NCI-H774 (cell line): ENCODE measurements at places on chromosomes 11 and 22.

DNA sequence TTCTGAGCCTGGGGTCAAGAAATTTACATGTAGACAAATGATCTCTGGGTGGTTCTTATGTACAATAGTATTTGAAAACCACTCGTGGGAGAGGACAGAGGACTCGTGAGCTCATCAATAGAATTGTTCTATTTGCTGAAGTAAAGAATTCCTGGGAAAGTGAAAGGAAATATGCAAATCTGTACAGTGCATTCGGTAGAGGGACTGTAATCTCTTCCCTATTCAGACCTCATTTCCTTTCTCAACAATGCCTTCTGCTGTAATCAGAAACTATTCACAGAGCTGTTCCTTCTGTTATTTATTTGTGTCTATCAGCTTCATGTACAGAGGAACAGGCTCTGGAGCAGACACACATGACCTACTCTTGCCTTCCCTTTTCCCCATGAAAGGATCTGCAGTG lies 709.4 kb upstream of the KIRREL3 start:
- DNase-seq: peak; percentile 29

DNA sequence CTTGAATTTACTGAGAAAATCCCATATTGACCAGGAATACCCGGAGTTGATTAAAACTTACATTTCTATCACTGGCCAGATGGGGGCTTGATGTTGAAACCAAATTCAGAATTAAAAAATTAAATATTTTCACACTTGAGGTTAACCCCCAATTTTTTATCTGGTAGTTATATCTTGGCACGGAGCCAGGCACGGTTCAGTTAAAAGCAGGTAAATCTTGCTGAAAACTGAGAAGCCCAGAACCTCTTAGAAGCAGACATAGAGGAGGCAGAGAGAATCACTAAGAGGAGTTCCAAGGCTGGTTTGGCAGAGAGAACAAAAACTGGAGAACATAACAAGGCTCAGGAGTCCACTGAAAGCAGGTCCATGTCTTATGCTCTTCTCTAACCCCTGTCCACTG lies 77.7 kb downstream of the USP35 start:
- no peak for DNase-seq

- DNase-seq: no peak
Observed at GRCh38 chr22:50641696-50642607, 14.0 kb upstream of the ARSA start.

- DNase-seq: no peak
Observed at GRCh38 chr22:20389288-20389687, 4.7 kb upstream of the ZNF74 start.

GRCh38 chr11:127028648-127029047 lies 28.1 kb upstream of the KIRREL3 start:
- DNase-seq: no peak

- DNase-seq: no peak
Observed at GRCh38 chr11:63850920-63851319, 12.0 kb downstream of the MARK2 start.

DNA sequence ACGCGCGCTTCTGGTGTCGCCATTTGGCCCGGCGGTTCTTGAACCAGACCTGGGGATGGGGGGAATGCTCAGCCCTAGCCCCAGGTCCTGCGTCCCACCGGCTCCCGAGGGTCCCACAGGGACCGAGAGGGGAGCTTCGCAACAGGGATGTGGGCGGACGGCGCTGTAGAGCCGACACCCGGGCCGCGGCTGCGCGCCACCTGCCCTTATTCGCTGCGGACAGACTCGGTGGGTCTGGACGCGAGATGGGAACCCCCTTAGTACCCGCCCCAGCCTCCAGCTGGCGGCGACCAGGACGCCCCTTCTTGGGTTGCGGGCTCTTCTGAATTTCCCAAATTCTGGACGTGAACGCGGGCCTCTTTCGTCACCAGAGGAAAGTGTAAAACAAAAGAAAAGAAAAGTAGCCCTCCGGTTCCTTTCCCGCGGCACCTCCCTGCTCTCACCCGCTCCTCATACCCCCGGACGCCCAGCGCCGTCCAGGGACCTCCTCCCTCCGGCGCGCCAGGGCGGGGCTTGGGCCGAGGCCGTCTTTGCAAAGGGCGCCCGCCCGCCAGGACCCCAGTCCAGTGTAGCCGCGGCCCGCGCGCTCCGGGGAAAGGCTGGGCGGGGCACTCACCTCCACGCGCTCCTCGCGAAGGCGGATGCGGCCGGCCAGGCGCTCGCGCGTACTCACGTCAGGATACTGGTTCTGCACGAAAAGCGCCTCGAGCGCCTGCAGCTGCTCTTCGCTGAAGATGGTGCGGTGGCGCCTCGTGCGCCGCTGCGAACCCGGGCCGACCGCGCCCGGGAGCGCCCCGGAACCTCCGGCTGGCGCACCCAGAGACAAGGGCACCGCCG lies 827 bp downstream of the GSC2 start:
- no peak for DNase-seq

DNA sequence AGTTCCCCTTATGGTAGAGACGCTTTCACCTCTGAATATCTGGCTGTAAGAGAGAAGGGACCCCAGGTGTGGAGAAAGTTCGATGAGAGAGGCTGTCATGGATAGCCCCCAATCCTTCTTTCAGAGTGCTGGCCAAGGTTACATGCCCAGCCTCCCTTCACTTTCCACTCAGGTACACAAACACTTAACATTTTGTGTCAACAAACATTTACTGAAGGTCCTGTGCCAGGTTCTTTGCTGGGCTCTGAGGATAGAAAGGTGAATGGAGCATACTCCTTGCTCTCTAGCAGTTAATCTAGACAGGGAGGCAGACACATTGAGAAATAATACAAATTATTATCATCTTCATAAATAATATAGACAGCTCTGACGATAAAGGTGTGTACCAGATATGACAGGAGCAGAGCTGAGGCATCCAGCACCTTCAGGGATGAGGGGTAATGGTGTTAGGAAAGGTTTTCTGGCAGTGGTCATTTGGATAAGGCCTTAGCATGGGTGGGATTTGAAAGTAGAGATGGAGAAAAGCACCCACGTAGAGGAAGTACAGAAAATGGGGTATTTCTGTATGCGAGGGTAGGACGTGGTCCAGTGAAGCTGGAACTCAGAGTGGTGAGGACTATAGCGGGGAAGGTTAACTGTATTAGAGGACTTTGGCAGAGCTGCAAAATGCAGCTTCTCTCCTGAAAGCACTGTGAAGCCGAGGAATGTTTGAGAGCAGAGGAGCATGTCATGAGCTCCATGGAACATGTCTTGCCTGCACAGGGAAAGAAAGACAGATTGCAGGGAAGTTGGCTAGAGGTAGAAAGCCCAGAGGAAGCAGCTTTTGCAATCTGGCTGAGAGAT lies 19.6 kb downstream of the PPFIBP2 start:
- DNase-seq: no peak

DNA sequence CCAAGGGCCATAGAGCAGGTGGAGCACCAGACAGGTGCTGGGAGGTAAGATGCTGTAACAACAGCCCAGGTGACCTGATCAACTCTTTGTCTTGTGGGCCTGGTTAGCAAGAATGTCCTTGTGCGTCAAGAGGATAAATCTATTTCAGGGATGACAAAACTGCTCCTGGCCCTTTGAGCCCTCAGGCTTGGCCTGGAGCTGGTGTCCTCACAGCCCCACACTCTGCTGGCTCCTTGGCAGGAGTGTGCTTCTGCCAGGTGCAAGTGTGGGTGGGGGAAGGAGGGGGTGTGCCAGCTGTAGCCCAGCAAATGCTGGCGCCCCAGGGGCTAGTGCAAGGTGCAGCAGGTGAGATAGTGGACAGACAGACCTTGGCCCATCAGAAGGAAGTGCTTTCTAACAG lies 19.5 kb downstream of the AMPD3 start:
- no peak for DNase-seq

DNA sequence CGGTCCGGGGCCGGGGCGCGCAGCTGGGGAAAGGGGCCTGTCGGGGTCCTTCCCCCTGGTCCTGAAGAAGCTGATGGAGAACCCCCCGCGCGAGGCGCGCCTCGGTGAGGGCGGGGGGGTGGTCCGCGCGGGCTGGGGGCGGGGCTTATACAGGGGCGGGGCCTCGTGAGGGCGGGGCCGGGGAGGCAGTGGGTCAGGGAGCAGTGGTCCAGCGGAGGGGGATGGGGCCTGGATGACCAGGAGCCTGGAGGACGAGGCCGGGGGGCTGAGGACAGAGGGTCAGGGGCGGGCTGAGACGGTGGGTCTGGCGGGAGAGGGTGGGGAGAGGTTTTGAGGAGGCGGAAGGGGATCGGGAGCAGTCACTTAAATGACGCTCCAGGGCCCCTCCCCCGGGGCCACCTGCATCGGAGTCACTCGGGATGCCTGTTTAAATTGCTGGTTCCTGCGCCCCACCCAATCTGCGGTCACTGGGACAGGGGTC lies 396 bp downstream of the TEF start:
- DNase-seq: no peak

DNA sequence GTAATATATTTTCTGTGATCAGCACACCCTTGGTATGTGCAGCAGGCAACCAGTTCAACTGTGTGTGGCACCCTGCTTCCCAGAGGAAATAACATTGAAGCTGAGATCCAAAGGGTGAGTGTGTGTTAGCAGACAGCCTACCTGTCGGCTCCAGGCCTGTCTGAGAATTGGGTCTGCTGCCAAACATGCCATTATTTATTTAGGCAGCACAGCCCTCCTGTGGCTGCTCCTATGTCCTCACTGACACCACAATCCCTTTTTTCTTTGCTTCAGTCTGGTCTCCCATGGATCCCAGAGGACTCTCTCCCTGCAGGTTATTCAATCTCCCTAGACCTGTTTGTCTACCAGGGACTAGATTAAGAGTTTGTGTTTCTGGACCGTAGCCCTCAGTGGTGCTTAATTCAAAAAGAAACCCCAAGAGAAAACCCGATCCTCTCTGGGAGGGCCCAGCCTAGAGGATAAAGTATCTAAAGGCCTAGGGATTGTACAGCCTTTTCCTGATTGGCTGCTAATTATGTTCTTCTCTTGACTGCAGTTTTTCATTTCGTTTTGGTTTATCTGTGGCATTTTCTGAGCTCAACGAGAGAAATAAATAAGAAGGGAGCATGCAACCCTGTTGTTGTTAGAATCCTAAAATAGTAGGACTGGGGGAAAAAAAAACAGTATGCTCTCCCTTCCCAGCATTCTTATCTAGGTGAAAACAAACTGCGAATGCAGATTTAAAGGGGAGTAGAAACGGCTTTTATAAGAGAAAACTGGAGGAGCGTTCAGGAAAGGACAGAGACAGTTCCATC lies 24.1 kb downstream of the KCNE3 start:
- peak; percentile 84 for DNase-seq

DNA sequence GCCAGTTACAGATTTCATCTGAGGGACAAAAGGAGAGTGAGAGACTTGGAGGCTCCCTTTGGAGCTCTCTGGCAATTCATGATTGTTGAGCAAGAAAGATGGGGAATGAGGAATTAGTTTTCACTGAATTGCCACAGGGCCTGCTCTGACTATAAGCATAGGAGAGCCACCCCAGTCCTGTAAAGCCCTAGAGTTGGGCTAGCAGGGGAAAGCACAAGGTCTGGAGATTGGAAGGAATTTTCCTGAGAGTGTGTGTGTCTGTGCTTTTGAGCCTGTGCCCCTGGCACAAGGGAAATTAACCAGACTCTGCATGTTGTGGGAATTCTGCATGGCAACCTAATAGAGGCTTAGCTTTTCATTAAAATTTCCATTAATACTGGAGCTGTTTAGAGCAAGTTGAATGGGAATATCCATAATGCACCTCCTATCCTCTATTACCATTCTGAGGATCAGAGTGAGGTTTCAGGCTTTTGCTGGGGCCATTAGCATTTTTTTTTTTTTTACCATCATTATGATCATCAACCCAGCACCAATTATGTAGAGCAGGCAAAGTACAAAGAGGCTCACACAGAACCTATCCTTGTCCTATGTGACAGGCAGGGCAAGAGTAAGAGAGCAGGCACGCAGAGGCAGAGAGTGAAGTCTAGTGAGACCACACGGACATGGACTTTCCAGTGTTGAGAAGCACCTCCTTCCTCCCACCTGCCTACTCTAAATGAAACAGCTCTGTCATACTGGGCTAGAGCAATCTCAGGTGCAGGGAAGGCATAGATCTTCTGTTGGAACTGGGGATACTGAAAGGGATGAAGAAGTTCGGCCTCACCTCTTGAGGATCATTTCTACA lies 308.5 kb downstream of the ST3GAL4 start:
- DNase-seq: no peak

- peak; percentile 95 for DNase-seq
Observed at GRCh38 chr11:118997627-118998387, at the start of gene CENATAC. Gene CENATAC (plus strand): TSS chr11:118998138. CDS start chr11:118998198, 60 bp downstream.

- no peak for DNase-seq
Observed at GRCh38 chr11:12394601-12395000, 17.2 kb downstream of the PARVA start.

GRCh38 chr22:42317008-42317407 lies 46.6 kb upstream of the TCF20 start:
- no peak for DNase-seq

- no peak for DNase-seq
Observed at GRCh38 chr11:78731027-78731426, 156.4 kb upstream of the NARS2 start.

- no peak for DNase-seq
Observed at GRCh38 chr11:87353771-87354345, 316.1 kb downstream of the TMEM135 start.

DNA sequence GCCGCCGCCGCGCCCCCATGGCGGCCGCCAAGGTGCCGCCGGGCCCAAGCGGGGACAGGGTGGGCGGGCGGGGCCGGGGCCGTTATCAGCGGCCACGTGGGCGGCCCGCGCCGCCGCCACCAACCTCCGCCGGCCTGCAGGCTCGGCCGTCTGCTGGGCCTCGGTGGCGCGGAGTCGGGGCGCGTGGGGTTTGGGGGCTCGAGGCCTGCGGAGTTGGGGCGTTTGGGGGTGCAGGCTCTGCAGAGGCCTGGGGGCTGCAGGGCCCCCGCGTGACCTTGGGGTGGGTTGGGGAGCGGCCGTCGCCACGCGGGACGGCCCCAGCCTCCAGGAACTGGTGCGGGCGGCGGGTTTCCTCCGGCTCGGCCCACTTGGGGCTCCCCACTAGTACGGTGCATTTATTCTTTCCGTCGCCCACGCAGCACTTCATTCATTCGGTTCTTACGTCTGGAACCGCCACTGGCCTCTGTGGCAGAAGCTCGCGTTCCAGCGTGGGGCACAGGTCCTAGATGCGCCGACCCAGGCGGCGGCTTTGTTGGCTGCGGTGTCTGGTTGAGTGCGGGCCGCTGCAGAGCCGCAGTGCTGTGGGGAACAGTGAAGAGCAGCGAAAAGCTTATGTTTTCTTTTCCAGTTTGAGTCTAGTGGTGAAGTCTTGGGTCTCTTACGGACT lies 740 bp upstream of the TRMT2A start:
- no peak for DNase-seq

GRCh38 chr11:124762624-124763155 lies 600 bp upstream of the ESAM start:
- peak; percentile 32 for DNase-seq

GRCh38 chr22:37240941-37241320 lies 3.1 kb downstream of the RAC2 start:
- no peak for DNase-seq

DNA sequence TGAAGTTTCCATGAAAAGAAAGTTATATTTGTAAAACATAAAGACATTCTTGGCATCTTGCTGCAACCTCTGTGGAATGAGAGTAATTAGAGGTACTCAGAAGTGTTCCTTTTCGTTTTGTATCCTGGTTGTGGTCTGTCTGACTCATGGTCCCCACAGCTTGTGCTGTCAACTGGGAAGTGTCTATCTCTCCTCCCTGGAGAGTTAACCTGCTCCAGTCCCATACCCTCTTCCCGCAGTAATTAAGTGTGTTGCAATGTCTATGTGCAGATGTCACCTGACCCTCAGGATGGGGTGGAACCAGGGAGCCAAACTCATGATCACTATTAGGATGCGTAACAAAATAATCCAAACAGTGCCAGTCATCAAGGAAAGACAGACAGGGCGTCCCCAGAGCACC lies 23.0 kb upstream of the ZDHHC13 start:
- DNase-seq: no peak

GRCh38 chr11:61907871-61908729 lies 9.3 kb downstream of the RAB3IL1 start:
- no peak for DNase-seq
